NCI-H2081 (cell line): ENCODE measurements at places on chromosomes 1 and 21.

GRCh38 chr1:34885405-34886247 lies 26.1 kb upstream of the SMIM12 start:
- DNase-seq: no peak

DNA sequence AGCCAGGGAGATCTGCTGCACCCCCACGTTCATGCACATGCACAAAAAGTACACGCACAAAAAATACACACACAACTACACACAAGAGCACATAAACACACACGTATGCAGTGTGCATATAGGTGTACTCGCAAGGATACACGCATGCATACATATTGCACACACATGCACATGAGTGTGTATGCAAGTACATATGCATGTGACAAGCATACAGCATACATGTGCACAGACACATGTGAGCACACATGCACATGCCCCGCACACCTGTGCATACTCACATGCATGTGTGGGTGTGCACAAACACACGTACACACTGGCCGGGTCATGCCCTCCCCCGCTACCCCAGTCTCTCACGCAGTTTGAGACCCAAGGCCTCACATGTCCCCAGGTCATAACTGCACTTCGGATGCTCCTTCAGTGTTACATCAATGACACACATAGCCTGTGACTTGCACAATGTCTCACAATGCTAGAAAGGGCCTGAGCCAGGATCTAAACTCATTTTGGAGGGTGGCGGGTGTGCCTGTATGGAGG lies 52.6 kb downstream of the FOXO6 start:
- DNase-seq: no peak

- no peak for DNase-seq
Observed at GRCh38 chr1:18088077-18088594, 19.5 kb upstream of the IGSF21 start.

DNA sequence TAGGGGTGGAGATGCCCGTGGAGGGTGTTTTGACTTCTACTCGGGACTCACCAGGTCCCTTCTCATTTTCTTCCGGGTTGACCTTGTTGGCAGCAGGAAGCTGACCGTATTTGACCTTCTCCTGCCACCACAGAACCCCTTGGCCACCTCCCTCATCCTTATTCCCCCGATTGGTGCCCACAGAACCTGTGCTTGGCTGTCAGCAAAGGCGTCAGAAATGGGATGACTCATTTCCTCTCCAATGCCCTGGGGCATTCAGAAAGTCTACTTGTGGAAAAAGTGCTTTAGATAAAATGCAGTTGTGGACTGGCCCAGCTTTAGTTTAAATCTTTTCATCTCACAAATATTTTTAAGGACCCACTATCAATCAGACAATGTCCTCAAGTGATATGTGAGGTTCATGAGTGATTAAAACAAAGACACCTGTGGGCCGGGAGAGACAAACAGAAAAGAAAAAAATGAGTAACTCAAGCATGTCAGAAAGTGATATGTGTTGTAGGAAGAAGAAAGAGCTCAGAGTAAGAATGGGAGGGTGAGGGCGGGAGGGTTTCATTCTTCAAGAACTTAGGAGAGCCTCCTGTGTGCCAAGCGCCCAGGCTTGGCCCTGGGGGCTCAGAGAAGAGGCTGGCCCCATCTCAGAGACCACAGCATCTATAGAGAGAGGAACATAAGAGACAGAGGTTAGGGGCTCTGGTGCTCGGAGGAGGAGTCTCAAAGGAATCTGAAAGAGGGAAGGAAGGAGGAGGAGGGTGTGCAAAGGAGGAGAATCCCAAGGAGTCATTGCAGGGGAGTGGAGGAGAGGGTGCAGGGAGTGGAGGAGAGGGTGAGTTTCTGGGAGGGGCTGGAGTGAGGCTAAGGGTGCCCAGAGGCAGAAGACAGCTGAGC lies 221.6 kb upstream of the VAMP3 start:
- no peak for DNase-seq

- no peak for DNase-seq
Observed at GRCh38 chr1:37599940-37600339, 4.2 kb upstream of the GNL2 start.

- DNase-seq: no peak
Observed at GRCh38 chr1:226625832-226626576, 77.4 kb downstream of the STUM start.

GRCh38 chr1:64268653-64269557 lies 65.5 kb downstream of the UBE2U start:
- DNase-seq: peak; percentile 72

- no peak for DNase-seq
Observed at GRCh38 chr1:234258071-234258470, 115.2 kb upstream of the COA6 start.

- no peak for DNase-seq
Observed at GRCh38 chr1:70745199-70745598, 302.4 kb downstream of the PTGER3 start.

DNA sequence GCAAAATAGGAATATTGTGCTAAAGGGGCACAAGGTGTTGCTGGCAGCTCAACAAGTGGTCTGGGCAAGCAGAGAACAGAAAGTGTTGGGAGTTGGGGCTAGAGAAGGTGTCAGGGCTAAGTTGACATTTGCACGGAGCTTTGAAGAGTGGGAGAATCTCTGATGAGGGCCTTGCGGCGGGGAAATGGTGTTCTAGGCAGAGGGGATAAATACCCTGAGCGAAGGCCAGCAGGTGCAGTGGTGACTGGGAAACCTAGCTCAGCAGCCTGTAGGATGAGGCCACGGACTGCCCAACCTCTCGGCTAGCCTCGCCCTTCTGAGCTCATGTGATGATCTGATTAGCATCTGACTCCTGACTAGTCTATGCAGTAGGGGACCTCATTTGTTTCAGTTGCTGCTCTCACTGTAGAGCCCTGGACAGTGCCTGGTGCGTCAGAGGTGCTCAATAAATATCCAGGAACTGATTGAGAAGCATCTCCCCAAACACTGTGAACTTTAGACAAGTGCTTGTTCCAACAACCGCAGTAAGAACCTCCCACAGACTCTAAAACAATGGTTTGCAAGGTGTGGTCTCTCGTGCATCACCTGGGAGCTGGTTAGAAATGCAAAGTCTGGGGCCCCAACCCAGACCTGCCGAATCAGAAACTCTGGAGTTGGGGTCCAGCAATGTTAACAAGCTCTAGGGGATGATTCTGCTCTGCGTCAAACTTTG lies 1.0 kb upstream of the FOXO6 start:
- no peak for DNase-seq

GRCh38 chr1:211951856-211952255 lies 83.5 kb downstream of the INTS7 start:
- DNase-seq: no peak

GRCh38 chr1:230506451-230506850 lies 80.3 kb upstream of the PGBD5 start:
- DNase-seq: no peak

GRCh38 chr1:22878626-22879025 lies 94.0 kb downstream of the LACTBL1 start:
- no peak for DNase-seq

- no peak for DNase-seq
Observed at GRCh38 chr1:172480431-172480830, 36.6 kb upstream of the PIGC start.

GRCh38 chr1:65525266-65526048 lies 105.0 kb downstream of the LEPR start:
- DNase-seq: no peak
